Right ventricle myocardium inferior (tissue), 1 donor: ENCODE measurements at places on chromosomes 5 and 9.

- DNase-seq = peak; percentile 84
Measured at GRCh38 chr9:83956086-83956435, 24.0 kb downstream of the HNRNPK start.

DNA sequence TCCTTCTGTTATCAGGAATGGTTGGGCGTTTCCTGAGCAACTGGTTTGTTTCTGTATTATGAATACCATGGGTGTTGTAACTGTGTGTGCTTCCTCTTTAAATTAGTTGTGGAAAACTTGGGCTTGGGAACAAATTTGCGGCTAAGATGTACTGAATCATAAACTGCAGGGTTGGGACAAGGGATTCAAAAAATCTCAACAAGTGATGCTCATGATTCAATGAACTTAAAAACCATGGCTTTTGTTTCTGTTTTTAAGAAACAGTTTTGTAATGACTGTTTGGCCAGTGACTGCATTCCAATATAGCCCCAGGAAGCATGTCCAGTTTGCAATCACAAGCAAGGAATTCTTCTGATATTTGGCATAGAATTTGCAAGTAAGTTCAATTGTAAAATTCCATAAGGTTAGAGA lies 657.5 kb upstream of the WWC1 start:
- no peak for DNase-seq

- DNase-seq = no peak
Measured at GRCh38 chr5:149135536-149136201, 5.6 kb upstream of the ABLIM3 start.

DNA sequence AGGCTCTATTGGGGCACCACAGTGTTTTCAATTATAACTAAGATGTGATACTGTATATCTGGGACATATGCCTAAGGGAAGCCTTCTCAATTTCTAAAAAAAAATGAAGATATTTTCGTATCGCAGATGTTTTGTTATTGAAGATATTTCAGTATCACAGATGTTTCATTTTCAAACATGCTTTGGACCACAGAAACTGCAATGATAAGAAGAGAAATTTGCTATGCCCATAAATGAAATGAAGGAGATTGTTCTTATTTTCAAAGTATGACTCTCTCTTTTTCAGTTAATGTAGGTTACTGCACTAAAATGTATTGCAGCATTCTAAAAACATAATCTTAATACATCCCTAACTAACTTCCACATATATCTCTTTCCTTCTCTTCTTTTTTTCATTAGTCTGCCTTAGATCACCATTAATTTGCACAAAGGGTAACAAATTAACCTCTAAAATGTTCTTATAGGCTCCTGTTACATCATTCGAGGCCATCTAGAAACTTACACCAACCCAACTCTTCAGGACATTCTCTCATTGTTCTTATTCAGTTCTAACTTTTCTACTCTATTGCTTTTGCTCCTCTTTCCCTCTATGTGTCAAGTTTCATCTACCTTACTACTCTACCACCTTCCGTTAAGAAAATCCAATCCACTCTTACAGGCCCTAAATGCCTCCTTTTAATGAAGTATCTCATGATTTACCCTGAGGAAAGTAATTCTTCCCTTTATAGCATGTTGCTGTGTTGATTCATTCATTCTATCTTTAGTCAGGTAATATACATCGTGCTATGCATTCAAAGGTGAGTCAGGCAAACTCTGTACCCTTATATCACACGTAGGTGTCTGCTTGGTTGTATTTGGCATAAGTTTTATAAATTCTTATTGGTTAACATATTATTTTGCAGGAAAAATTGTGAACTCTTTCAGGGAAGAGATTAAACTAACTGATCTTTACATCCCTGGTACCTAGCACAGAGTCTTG lies 70.5 kb downstream of the ST8SIA4 start:
- no peak for DNase-seq

- peak; percentile 68 for DNase-seq
Measured at GRCh38 chr5:68435611-68436010, 220.1 kb downstream of the PIK3R1 start.

DNA sequence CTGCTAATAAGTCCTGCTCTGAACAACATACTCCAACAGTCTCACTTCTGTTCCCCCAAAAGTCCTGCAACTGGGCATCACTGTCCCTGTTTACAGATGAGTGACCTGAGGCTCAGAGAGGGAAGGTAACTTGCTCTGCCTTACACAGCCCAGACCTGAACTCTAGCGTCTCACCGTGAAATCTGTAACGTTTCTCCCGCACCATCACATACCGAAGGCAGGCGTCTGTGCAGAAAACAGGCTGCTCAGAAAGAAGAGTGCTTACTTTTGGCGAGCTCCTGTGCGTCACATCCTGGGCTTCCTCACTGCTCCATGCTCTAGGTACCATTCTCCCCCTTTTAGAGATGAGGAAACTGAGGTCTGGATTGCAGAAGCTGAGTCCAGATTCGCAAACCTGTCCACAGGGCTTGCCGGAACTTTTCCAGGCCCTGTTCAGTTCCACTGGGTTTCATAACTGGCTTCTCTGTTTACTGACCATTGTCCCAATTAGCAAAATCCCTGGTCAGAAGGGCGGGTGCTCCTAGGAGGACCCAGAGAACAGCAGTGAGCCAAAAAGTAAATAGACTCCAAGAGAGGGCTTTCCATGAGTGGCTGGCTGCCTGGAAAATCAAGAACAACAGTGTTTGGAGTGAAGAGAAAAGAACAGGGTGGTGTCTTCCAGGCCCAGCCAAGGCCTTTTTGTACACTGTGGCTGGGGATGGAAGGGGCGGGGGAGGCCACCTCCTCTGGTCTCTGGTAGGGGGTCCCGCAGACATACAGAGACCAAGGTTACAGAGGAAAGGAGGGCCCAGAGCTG lies 27.1 kb downstream of the GSN start:
- peak; percentile 75 for DNase-seq

DNA sequence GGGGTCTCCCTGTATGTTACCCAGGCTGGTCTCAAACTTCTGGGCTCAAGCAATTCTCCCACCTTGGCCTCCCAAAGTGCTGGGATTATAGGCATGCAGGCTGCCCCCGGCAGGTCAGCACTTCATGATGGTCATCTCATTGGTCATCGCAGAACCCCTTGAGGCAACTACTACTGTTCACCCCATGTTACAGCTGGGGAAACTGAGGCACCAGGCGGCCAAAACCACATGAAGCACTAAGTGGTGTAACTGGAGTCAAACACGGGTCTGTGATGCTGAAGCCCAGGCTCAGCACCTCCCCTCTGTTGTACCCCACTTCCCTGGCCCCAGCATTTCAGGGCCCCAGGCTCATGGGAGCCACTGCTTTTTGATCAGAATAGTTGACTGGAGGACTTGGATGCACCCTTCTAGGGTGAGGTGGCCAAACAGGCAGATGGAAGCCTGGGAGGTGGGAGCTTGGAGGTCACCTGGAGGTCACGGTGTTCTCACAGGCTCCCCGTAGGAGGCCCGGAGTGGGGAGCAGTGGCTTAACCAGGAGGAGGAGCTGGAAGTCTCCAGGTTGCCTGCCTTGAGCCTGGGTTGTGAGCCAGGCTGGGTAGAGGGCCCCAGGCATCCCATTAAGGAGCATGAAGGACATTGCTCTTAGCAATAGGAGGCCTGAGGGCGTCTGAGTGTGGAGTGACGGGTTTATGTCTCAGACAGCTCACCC lies 57.3 kb upstream of the RPL26L1 start:
- DNase-seq = peak; percentile 9

- DNase-seq = no peak
Measured at GRCh38 chr5:167512111-167512510, 779.3 kb upstream of the WWC1 start.

- no peak for DNase-seq
Measured at GRCh38 chr9:120892748-120893610, 16.0 kb upstream of the PHF19 start.

DNA sequence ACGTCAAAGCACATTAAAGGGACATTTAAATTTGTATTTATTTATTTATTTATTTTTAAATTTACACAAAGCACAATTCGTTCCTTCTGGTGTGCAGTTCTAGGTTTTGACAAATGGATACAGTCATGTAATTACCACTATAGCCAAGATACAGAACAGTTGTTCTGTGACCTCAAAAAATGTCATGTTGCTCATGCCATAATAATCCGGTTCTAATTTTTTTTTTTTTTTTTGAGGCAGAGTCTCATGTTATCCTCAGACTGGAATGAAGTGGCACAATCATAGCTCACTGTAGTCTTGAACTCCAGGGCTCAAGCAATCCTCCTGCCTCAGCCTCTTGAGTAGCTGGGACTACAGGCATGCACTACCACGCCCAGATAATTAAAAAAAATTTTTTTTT lies 7.8 kb downstream of the IGFBPL1 start:
- DNase-seq = no peak

GRCh38 chr9:109455391-109455790 lies 42.7 kb downstream of the PTPN3 start:
- no peak for DNase-seq

DNA sequence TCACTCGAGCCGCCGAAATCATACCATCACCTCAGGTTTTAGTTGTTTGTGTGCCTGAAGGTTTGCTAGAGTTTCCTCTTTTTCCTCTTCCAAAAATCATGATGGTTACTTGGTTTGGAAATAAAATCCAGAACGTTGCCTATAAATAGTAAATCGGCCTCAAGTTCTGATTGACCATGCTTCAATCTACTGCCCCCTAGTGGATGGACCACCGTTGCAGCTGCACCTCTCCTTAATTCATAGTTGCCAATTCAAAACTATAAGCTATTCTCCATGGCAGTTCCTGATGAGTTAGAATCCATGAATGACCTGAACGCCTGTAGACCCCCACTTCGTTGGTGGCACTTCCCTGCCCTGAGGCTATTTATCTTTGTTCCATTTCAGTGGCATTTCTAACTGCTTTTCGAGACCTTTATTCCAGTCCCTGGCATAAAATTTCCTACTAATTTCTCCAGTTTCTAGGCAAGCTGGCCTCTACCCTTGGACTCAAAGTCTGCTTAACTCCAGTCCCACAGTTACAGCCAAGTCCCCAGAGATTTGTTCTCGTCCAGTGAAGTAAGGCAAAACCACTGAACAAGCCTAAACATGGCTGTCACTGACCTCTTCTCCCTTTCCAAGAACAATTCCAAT lies 422.6 kb downstream of the EFNA5 start:
- DNase-seq = no peak
